Activated T-helper 1 cell treated with anti-CD3 and anti-CD28 coated beads, Interleukin-2, amount 50 U/mL, for 16 hours (primary cell): ENCODE measurements at places on chromosomes 4 and X.

DNA sequence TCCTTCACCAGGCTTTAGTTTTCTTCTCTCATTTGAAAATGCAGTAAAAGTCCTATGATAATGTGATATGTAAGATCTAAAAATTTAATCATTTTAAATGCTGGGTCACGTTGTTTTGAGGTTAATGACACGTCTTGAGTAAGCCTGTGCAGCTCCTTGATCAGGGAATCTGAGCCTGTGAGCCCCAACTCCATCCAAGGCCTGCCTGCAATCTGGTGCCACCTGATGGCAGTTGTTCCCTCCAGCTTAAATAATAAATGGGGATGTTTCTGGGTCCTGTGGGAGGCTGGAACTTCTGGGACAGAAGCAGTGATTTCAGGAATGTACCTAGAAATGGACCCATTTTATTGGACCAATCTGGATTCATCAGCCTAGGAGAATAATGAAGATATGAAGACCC is 455.4 kb upstream of the ADGRL3 start:
- DNase-seq, result no peak

- no peak for DNase-seq
These were observed 25.7 kb downstream of the TRPC5 start for GRCh38 chrX:112056886-112057285.

GRCh38 chrX:2261831-2262667 is 238.7 kb downstream of the DHRSX start:
- no peak for DNase-seq

GRCh38 chrX:83339724-83340123 is 168.4 kb upstream of the POU3F4 start:
- no peak for DNase-seq

GRCh38 chrX:103063918-103064434 is at the start of gene BEX1:
Gene BEX1, minus strand, starts transcription at chrX:103064171. Its CDS starts 897 bp downstream, at chrX:103063274.
- no peak for DNase-seq

GRCh38 chr4:52715255-52715897 is 35.8 kb downstream of the ERVMER34-1 start:
- no peak for DNase-seq

- DNase-seq, result no peak
These were observed 13.3 kb upstream of the DYNLT3 start for GRCh38 chrX:37860721-37861120.
